ENCODE measurements at places on chromosomes 6 and 20.

- no peak for DNase-seq
Observed at GRCh38 chr20:61575151-61575937, 323.3 kb downstream of the CDH4 start.

DNA sequence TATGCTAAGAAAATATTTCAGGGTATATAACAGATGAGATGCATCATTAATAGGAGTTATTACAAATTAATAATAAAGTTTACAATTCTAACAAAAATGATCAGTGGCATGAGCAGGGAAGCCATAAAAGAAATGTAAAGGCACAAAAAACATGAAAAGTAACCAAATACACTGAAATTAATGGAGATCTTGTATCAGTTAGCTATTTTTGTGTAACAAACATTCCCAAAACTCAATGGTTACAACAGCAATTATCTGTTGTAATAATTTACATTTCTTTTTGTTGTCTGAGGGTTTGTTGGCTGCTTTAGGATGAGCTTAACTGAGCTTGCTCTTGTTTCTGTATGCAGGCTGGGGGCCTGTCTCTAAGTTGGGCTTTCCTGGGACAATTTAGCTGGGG is 104.3 kb upstream of the AHI1 start:
- no peak for DNase-seq

DNA sequence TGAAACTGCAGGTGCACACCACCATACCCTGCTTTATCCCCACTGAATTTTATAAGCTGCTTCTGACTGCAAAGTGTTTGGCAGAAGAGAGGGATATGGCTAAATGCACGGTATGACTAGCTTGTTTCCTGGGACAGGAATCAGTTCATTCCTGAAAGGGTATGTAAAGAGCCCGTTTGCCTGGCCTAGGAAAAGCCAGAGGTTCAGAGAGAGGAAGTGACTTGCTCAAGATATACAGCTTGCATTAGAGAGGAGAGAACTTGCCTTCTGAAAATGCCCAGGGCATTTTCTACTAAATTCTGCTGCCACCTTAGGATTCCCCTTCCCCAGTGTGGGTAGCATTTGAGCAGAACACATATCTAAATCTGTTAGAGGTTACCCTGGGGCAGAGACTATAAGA is 683 bp upstream of the GCNT2 start:
- no peak for DNase-seq

DNA sequence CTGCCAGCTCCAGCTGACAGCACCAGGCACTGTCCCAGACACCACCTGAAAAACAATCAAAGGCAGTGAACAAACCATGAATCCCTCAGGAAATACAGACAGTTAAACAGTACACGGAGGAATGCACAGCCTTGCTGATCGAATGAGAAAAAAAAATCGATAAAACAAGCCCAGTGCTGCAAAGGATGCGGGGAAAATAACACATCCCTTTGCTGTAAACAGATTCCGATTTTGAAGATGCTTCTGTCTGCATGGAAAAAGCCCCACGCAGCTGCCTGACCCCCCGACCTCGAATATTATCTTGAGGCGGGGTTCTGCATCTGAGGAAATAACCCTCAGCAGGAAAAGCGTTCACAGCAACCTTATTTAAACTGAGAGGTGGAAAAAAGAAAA is 43.9 kb downstream of the RBM38 start:
- no peak for DNase-seq

- DNase-seq, result peak; percentile 39
Observed at GRCh38 chr20:48769069-48769983, 58.5 kb downstream of the PREX1 start.

DNA sequence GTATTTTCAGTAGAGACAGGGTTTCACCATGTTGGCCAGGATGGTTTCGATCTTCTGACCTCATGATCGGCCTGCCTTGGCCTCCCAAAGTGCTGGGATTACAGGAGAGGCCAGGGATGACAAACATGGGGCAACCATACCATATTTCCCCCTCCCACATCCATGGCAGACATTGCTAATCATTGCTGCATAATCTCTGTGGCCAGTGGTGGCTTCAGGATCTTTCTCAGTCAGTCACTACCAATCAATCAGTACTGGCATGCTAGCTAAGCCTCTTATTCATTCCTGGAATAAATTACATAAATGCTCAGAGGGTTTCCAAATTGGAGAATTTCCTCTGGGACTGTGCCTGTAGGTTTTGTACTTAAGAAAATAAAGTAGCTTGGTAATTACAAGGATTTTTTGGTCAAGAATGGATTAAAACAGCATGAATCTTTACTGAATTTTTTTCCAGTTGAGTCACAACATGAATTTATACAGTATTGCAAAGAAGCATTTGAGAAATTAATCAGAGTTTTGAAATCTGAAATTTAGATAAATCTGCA is 138.1 kb downstream of the FNDC1 start:
- no peak for DNase-seq

DNA sequence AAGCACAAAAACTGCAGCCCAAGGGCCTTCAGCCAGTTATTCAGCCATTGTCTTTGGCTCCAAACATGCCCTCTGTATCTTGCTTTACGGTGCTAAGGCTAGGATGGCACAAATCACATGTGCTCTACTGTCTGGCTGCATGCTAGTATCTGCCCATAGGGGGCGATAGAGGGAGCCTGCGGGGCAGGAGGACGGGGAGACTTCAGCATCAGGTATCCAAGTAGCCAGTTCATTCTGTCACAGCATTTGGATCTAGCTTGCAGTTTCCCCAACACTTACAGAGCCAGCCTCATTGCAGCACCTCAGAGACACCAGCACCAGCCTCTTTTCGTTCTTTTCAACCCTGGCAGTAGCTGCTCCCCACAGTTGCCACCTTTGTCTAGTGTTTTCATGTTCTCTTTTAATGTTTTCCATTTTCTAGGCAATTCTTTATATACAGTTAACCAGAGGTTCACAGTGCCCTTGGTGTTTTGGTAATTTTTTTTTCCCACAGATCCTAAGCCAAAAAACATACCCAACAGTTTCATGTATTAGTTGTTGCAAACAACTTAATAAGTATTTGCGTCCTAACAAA is 705.9 kb downstream of the PTPRT start:
- DNase-seq, result no peak

GRCh38 chr20:41138475-41139226 is 1.3 kb downstream of the PLCG1 start:
- DNase-seq, result peak; percentile 44

GRCh38 chr6:18100296-18100695 is 22.2 kb downstream of the NHLRC1 start:
- DNase-seq, result no peak

GRCh38 chr20:53935344-53936084 is 134.9 kb downstream of the BCAS1 start:
- no peak for DNase-seq

DNA sequence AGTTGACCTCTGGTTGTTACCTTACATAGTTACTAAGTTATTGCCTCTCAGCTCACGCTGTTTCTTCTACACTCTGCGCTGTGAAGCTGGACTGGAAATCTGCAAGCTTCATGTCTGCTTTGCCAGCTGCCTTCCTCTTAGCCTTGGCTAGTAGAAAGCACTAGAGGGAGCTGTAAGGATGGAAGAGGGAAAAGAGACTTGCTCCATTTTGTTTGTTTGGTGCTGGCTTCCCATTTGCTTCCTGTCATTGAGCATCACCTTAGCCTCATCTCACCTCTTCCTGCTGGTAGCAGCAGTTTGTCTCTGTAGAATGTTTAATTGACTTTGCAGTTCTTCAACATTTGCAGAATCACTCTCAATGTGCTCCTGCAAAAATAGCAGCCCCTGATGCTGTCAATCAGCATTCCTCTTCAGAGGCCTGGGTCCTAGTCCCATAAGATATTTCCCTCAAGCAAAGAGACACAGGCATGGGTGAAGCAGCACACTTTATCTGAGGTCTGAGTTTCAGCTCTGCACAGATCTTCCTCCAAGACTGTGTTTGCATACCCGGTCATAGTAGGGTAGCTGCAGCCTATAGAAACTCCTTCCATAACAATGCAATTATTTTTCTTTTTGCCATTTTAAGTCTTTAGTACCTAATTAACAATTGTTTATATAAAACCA is 302.2 kb upstream of the EPHA7 start:
- no peak for DNase-seq

GRCh38 chr20:36654506-36654905 is 8.5 kb upstream of the SLA2 start:
- DNase-seq, result no peak

DNA sequence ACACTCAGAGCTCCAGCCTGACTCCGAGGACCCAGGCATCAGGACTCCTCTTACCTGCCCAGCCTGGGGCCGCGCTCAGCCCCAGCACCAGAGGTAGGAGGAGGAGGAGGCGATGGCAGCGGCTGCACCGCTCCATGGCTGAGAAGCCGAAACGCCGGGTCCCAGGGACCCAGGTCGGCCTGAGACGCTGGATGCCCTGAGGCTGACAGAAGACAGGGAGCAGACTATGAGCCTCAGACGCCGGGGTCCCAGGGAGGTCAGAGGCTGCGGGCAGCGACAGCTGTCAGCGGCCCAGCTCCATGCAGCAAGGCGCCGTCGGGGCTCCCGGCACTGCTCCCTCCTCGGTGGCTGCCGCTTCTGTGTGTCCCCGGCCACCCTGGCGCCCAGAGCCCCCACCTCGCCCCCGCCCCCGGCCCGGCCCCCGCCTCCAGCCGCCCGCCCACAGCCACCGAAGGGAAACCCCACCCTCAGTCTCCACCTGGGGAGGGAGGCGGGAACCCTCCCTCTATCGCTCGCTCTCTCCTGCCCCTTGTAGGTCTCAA is at the start of gene COL11A2:
Gene COL11A2 (minus strand): TSS at position 363 of the 542 bp plus-strand sequence. CDS start 227 bp downstream, at position 136.
- DNase-seq, result peak; percentile 54

- peak; percentile 40 for DNase-seq
Observed at GRCh38 chr20:53934421-53935343, 135.7 kb downstream of the BCAS1 start.

- DNase-seq, result no peak
Observed at GRCh38 chr6:56524891-56525703, 117.6 kb downstream of the DST start.

DNA sequence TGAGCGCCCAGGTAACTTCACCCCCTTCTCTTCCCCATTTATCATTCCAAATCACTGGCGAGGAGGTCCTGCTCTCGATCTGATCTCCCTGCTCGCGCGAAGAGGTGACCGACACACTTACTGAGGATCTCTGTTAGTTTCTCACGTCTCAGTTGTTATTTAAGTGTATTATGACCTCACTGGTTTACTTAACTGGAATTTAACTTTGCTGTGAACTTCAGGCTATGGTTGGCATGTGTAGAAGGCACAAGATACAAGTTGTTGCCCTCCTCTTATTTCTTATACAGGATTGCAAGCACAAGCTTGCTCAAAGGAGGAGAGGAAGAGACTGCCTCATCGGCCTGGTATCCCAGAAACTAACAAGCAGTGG is 1.2 kb downstream of the RNF217 start:
- peak; percentile 15 for DNase-seq

Data from GM20000 (cell line).